Jurkat, Clone E6-1 (cell line): ENCODE measurements at places on chromosomes 1 and 21.

DNA sequence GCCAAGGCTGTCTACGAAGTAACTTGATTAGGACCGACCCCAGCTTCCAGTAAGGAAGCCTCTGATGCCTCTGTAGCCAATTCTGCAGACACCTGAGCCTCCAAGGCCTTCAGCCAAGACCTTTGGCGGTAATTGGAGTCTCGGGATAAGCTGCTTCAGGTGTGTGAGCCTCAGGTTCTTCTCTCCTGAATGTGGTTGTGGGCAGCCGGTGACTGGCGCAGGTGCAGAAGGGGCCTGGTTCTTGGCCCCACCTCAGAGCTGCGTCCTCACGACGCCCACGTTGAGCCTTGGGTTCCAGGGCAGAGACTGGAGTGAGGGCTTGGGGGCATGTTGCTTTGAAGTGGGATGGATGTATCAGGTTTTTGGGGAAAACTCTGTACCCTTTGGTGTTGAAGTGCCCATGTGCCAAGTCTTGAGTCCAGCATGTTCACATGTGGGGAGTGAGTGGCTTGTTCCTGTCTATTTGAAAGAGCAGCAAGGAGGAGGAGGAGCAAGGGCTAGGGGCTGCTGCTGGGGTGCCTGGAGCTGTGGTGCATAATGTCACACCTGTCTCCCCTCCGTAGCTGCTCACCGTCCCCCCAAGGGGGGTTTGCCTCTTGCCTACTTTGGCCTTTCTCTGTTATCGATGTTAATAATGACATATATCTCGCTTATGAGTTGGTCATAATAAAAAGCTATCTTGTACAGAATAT lies 1.4 kb downstream of the PSEN2 start:
- DNase-seq: no peak

DNA sequence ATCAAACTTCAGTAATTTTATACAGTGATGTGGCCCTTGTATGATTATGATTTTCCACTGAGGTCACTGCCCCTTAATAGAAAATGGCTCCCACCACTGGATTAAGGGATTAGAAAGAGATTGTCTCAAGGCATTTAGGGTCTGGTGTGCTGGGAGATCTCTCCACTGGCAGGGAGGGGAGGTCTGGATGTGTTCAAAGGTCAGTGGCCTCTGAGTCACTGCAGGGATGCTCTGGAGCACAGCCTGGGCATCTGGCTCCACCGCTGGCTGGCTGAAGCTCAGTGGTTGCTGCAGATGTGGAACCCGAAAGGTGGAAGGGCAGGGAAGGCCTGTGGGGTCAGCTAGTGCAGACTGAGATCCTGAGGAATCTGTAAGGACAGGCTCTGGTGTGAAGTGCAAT lies 18.3 kb upstream of the CHI3L1 start:
- DNase-seq: no peak

DNA sequence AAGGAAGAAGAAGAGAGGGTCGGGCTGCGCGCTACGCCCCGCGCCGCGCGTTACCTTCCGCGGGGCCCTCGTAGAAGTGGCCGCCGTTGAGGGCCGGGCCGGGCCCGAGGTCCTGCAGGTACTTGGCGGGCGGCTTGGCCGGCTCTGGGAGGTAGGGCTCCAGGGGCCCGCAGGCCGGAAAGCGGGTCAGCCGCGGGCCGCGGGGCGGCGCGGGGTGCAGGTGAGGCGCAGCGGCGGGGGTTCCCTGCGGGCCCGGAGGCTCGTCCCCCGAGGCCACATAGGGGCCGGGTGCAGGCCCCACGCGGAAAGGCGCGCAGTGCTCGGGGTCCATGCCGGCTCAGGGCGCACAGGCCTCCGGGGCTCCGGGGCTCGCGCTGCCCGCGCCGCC lies 196 bp downstream of the ALX3 start:
- no peak for DNase-seq

DNA sequence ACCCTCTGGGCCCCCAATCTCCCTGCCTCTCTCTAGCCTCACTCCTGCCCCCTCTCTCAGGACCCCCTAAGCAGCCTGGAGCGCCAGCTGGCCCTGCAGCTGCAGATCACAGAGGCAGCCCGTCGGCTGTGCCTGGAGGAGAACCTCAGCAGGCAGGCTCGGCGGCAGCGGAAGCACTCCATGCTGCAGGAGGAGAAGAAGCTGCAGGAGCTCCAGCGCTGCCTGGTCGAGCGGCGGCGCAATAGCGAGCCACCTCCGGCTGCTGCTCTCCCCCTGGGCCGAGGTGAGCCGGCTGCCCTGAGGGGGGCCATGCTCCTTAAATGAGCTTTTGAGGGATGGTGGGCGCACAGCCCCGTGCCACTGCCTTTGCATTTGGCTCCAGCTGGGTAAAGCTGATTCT lies 6.2 kb downstream of the INAVA start:
- no peak for DNase-seq

- no peak for DNase-seq
These were observed 279.8 kb upstream of the VAMP3 start for GRCh38 chr1:7491109-7491817.

DNA sequence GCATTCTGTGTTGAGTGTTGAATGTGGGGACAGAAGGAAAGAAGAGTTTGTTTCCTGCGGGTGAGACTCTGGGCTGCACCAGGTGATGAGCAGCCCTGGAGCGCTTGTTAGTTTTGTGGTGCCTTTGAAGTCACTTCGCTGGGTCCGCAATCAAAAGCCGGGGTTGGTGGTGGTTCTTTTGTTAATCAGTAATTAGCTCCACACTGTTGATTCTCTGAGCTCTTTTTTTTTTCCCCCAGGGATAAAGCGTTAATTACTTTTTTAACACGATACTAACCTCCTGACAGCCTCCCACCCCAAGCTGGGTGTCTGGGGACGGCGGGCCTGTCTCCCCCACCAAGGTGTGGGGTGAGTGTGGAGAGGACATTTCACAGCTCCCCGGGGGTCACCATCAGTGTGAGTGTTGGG lies 56.6 kb downstream of the AGPAT3 start:
- peak; percentile 89 for DNase-seq

- no peak for DNase-seq
These were observed 29.4 kb downstream of the KAZN start for GRCh38 chr1:14627608-14628489.

DNA sequence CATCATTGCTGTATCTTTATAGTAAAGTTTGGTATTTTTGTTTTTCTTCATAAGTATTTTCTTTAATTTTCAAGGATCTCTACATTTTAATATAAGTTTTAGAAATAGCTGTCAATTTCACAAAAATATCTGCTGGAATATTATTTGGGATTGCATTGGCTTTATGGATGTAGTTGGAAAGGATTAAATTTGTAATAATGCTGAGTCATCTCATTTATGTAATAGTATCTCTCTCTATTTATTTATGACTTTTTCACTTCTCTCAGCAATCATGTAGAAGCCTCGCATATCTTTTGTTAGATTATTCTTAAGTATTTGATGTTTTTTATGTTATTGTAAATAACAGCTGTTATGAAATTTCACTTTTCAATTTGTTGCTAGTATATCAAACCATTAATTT lies 223.1 kb upstream of the POGK start:
- DNase-seq: no peak

DNA sequence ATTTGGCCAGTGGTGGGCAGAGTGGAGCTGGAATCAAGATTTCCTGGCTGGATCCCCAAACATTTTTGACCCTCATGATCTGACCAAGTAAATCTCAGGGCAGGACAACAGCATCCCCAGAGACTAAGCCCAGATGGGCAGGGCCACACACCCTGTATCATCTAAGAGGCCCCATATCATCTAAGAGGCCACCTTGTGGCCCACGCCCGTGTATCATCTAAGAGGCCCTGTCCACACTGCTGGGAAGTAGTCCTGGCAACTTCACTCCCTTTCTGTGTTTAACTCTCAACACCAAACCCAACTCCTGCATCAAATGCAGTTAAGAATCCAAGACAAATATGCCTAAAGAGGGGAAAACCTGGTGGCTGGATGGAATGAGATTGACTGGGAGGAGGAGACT lies 81.6 kb upstream of the SSX2IP start:
- no peak for DNase-seq

GRCh38 chr1:95854457-95854856 lies 620.4 kb downstream of the RWDD3 start:
- DNase-seq: no peak

GRCh38 chr1:101122452-101123166 lies 97.0 kb upstream of the DPH5 start:
- DNase-seq: peak; percentile 77

- no peak for DNase-seq
These were observed 22.4 kb upstream of the CD34 start for GRCh38 chr1:207933205-207933800.

DNA sequence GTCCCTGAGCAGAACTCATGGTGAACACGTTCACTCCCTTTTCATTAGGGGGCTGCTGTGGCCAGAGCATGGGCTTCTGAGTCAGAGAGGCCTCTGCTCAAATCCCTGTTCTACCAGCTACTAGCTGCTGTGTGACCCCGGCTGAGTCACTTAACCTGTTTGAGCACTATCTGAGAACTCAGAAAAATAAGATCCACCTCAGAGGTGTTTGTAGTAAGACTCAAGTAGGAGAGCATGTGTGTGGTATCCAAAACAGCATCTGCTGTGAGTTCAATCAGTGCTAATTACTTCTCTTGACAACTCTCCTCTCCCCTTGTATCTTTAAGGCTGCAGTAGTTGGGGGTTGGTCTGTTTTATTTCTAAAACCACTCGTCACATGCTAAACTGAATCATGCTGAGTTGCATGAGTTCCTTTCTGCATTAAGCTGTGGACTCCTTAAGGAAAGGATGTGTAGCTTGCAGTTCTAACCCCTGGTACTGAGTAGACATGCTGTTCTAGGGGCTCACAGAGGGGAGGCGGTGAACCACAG lies 39.7 kb upstream of the JUN start:
- DNase-seq: no peak

DNA sequence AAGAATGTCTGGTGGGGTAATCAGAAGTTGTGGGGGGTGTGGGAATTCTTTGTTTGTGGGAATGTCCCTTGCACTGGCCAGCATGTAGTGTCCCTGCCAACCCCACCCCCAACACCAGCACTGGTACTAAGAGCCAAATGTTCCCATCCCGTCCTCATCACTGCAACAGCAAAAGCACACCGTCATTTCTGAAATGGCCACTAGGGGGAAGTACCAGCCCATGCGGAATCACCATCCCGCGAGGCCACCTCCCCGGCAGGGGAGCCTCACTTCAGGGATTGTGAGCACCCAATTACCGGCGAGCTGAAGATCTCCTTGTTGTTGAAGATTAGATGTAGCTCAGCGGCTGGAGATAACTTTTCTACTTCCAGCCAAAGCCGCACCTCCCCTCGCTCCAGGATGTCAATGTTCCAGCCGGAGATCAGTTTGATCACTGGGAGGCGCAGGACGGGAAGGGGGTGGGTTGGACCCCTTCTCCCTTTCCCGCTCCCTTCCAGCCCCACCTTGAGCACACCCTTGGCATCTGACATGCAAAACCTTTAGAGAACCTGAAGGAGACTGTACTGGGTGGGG lies 41.0 kb downstream of the MYOM3 start:
- DNase-seq: peak; percentile 64

GRCh38 chr1:91568261-91568660 lies 67.6 kb downstream of the CDC7 start:
- DNase-seq: no peak

DNA sequence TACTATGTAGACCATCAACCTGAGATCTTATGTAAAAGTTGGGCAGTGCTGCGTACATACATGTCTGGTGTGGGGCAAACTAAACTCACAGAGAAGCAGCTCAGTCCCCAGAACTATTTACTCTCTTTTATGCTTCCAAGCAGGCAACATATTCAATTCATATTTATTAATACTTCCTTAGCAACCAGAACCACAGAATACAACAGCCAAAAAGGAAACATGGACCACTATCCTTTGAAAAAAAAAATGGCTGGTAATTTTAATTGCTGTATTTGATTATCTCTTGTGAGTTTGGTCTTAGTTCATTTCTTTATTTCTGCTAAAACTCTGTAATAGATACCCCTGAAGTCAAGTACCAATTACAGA lies 1.5 kb upstream of the PPP1R15B start:
- no peak for DNase-seq

DNA sequence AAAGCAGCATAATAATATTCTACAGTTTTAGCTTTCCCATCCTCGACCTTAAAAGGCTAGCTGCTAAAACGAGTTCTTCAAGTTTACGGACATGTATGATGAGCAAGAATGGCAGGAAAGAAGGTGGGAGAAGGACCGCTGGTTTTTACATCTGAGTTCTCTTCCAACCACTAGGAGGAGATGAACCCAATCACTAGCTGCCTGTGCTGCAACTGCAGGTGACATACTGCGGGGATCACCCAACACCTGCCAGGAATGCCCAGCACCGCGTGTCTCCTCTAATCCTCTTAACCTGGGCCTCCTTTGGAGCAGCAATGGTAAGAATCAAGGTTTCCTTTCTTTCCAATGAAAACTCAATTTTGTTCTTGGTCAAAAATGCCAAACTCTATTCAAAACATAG lies 23.5 kb downstream of the TOR3A start:
- DNase-seq: peak; percentile 32
